Fibroblast of pulmonary artery (primary cell): ENCODE measurements at places on chromosomes 3 and 15.

GRCh38 chr15:99450896-99451358, 114.9 kb upstream of the MEF2A start:
- peak; percentile 94 for DNase-seq

GRCh38 chr3:110667216-110667615, 404.4 kb upstream of the NECTIN3 start:
- DNase-seq = no peak

DNA sequence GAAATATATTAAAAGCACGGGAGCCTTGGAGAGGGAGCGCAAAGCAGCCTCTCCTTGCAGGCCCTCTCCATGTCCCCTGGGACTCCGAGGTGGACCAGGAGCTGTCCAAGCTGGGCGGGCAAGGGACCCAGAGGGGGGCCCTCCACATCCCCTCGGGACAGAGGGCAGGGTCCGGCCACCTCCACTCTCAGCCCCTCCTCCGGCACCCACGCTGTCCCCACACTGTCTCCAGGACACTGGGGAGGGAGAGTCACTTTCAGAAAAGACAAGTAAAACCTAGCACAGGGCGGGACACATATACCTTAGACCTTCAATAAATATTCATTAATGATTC, 77.5 kb upstream of the RNF7 start:
- no peak for DNase-seq

DNA sequence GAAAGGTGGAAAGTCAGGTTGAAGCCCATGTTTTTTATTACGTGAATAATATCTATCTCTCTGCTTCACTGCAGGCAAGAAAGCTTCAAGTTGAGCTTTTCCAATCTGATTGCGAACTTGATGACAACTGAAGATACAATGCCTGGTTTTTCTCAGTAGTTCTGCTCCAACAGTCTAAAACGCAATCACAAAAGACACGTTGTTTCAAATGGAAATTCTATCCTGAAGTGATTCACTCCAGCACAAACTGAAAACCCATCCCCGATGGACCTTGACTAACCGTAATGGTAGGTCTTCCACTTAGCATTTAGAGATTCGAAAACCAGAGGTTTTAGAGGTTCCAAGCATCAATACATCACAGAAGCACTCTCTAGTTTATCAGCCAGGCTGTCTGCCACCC, 10.6 kb downstream of the B4GALT4 start:
- DNase-seq = no peak

GRCh38 chr3:44030687-44031305, 210.9 kb upstream of the TOPAZ1 start:
- DNase-seq = no peak

GRCh38 chr3:16559653-16560365, 45.4 kb downstream of the DAZL start:
- DNase-seq = no peak

DNA sequence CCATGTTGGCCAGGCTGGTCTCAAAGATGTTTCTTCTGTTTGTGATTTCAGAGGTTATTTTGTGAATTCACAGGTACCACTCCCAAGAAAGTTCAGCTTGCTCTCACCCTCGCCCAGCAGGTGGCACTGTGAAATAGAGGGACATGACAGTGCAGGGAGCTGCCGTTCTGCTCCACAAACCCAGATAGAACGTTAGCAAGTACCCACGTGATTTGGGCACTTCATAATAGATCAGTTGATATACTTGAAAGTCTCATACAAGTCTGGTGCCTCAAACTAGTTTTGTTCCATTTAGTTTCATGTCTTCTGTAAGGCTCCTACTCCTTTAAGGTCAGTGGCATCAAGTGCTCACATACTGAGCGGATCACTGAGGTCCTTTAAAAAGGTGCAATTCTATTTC, 45.5 kb downstream of the FILIP1L start:
- DNase-seq = peak; percentile 78

GRCh38 chr3:182139627-182140357, 428.1 kb downstream of the SOX2 start:
- no peak for DNase-seq

DNA sequence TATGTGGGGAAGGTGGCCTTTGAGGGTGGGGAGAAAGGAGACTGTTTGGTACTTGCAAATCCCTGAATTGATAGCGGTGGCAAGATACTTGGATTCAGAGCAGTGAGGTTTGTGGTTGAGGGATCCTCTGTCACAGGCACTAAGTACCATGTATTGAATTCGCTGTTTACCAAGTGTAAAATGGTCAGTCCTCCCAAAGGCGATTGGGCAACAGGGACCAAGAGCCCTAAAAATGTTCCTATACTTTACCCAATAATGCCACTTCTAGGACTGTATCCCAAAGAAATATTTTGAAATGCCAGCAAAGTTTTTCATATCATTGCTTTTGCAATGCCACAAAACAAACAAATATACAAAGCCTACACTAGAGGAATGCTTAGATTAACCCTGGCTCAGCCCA, 43.4 kb upstream of the MRPS22 start:
- DNase-seq = no peak

GRCh38 chr3:125185805-125186204, 26.7 kb downstream of the SLC12A8 start:
- DNase-seq = no peak

GRCh38 chr3:25843332-25843731, 53.4 kb downstream of the OXSM start:
- DNase-seq = peak; percentile 17

GRCh38 chr3:111700054-111700453, 104.9 kb upstream of the ZBED2 start:
- DNase-seq = no peak

DNA sequence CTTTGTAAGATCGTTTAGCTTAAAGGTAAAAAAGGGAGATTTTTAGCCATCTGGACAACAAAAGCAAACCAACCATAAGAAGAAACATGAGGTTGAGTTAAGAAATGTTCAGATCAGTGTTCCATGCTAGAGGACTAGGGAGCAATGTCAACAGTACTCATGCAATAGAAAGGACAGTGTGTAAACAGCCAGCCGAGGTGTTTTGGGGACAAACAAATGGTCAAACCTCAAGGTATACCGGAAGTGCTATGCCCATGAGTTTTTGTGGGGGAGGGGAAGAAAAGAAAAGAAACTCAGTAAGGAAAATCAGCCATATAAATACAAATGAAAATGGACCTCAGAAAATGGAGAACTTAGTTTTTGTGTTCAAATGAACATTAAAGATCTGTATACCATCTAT, 289.5 kb upstream of the GRM7 start:
- DNase-seq = no peak

DNA sequence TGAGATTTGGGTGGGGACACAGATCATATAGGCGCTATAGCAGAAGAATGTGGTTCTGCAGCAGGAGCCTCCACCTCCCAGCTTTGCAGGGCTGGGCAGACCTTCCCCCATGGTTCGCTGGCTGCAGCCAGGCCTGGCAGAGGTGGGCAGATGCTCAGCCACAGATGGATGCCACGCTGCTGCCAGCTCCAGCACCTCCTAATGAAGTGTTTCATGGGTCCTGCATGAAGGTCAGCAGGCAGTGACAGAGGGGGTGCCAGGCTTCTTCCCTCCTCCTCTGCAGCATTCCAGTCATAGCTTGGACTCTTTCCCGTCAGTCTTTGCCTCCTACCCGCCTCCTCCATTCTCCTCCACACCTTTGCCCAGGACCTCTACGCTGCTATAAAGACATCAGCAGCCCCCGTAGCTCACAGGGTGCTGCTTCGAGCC, 85.9 kb downstream of the SLCO3A1 start:
- DNase-seq = no peak

- DNase-seq = no peak
Observed at GRCh38 chr3:169153656-169154055, 509.9 kb downstream of the MECOM start.

DNA sequence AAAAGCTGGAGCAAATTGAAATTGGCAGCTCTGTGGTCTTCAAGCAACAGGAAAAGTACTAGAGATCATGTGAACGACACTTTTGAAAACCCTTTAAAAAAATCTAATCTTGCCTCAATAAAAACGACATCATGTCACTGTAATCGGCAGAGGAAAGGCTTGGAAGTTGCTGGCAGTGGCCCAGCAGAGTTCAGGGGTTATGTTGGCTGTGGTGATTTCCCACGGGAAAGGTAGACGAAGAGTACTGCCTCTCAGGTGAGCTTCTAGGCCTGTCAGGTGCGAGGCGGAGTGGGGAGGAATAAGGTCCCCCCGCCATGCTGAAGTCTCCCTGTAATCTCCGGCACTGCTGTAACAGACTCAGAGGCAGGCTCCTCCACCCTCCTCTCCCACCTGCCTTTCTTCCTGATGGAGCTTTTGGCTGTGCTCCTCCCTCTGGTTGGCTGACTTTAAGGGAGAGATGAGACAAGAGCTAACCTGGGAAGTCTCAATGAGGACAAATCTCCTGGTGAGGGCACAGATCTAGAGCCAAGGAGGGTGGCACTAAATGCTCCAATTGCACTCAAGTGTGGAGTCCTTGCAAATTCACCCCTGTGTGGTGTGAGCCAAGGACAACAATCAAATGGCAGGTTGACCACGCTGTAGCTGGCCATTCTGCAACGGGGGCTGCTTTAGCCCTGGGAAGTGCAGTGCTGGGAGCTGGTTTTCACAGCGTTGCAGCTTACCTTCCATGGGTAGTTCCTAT, 18.7 kb upstream of the HES1 start:
- no peak for DNase-seq

DNA sequence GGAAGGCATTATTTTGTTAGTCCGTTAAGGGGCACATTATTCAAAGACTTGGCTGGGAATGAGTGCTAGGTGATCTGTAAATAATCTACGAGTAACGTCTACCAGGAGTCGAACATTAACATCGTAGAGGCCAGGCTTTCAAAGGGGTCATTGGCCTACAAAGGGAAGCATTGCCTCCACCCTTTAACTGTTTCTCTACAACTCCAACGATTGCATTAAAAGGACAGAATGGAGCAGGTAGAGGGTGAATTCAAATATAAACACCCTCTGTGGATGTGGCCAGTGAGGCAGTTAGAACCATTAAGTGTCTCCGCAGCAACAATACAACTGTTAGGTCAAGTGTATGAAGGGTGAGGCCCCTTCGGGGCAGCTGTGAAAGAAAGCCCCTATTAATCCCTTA, 126.0 kb upstream of the LMOD3 start:
- DNase-seq = no peak

DNA sequence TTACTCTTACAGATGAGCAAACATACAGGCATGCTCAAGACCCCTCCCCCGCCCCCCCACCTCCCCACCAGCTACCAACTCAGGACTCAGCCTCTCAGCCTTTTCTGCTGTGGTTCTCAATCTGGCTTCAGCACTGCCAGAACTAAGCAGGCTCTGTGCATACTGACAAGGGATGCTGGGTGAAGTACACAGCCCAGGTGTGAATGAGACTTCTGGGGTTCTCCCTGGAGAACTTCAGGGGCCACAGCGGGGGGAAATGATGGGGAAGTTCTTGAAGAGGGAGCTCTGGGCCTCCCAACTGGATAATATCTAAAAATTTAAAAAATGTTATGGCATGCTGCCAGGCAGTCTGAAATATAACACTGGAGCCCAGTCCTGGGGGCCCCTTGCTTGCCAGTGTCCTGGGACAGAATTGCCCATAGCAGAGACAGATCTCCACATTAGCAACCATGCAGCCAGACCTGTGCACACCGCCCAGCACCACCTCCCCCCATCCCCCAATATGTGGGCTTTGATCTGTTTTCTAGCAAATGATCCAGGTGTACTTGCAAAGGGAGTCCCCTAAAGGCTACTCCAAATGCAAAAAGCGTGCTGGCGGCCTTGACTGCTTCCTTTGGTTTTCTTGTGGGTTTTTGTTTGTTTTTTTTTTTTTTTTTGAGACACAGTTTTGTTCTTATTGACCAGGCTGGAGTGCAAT, 41.4 kb downstream of the PGPEP1L start:
- peak; percentile 19 for DNase-seq

DNA sequence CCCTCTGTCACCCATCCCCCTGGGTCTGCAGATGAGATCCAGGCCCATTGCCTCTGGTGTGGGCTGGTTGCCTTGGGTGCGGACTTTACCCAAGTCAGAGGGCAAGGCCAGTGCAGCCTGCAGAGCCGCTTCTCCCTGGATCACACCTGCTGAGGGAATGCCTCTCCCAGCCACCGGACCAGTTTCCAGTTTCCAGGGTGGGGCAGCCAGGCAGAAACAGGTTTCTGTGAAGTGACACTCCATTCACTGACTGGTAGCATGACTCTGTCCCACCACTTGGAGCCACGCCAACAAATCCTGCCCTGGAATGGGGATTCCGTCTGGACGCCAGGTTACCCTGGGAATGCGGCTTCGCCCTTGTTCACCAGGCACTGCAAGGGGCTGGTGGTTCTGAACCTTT, 30.0 kb downstream of the PAQR5 start:
- no peak for DNase-seq

- peak; percentile 34 for DNase-seq
Observed at GRCh38 chr15:68739390-68740080, 81.2 kb downstream of the ANP32A start.

DNA sequence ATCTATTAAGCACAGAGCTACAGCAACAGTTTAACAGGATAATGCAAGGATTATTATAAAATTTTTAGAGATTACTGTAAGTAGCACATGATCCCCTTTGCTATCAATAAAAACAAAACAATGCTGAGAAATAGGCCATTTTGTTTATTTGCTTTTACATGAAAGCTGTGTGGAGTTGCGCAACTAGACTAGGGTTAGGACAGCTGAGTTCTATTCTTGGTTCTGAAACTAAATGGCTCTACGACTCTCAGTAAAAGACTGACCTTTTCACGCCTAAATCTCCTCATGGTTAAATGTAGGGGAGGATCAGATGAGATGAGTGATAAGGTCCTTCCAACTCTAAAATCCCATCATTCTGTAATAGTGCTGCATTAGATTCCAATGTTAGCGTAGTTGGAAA, 25.0 kb downstream of the KCNMB2 start:
- no peak for DNase-seq

DNA sequence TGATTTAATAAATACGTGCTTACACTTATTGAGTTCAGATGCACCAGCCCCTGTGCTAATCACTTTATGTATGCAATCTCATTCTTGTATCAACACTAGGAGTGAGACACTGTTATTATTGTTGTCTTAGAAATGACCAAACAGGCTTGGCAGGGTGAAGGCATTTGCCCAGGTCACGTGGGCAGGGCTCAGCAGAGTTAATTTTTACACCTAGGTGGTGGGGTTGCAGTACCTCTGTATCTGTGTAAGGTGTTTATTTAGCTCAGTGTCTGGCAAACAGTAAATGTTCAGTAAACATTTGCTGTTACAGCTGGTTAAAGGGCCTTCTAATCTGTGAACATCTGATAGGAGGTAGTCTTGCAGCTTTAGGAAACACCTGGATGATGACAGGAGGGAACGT, 200.0 kb downstream of the CACNA2D3 start:
- DNase-seq = no peak

DNA sequence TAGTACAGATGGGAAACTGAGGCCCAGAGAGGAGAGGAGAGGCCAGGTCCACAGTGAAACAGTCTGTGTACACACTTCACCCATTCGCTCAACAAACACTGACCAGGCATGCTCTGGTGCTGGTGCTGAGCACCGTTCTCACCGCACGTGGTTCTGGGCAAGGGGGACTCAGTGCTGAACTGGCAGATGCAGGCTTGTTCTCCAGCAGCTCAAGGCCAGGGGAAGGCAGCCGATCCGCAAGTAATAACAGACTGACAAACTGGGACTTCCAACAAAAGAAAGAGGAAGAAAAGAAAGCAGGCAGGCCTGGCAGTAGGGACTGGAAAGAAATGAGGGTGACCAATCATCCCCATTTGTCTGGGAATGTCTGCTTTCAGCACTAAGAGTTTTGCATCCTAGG, 25.6 kb upstream of the LINGO1 start:
- no peak for DNase-seq
